NCI-H1694 (cell line): ENCODE measurements at places on chromosomes 16 and 17.
A peak's percentile ranks its signal among the peaks of the same experiment; 100 is the strongest.

GRCh38 chr16:22813948-22814710 lies at the start of gene HS3ST2:
Gene HS3ST2, plus strand, starts transcription at chr16:22814162. Its CDS starts 449 bp downstream, at chr16:22814611.
- no peak for DNase-seq

- no peak for DNase-seq
Measured at GRCh38 chr17:62821189-62822079, 13.3 kb upstream of the MARCHF10 start.

DNA sequence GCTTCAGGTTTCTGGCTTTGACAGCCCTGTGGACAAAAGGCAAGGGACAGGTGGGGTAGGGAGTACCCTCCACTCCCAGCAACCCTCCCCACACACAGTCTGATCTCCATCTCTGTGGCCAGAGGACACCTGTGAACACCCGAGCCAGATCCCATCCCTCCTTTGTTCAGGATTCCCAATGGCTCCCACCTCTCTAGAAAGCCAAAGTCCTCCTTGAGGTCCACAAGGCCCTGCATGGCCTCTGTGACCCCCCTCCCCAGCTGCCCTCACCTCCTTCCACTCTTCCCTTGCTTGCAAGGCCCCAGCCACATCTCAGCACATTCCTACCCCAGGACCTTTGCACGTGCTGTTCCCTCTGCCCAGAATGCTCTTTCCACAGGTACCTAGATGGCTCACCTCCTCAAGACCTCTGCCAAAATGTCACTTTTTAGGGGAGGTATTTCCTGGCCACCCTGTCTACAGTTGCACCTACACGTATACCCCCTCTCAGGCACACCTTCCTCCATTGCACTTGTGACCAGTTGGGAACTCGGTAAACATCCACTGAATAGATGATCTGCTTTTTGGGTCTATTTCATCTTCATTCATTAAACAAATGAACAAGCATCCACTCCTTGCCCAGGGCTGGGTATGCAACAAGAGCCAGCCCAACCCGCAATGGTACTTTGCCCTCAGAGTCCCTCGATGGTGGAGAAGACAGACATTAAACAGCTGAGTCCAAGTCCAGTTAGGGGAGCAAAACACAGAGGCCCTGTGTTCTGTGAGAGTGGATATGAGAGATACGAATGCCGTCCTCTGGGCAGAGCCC lies 107.0 kb downstream of the CRLF3 start:
- no peak for DNase-seq

GRCh38 chr17:9522074-9522473 lies 53.5 kb downstream of the STX8 start:
- DNase-seq = peak; percentile 74

- no peak for DNase-seq
Measured at GRCh38 chr17:15908378-15908777, 36.6 kb upstream of the ADORA2B start.

- no peak for DNase-seq
Measured at GRCh38 chr17:60525328-60525684, 736 bp downstream of the APPBP2 start.

DNA sequence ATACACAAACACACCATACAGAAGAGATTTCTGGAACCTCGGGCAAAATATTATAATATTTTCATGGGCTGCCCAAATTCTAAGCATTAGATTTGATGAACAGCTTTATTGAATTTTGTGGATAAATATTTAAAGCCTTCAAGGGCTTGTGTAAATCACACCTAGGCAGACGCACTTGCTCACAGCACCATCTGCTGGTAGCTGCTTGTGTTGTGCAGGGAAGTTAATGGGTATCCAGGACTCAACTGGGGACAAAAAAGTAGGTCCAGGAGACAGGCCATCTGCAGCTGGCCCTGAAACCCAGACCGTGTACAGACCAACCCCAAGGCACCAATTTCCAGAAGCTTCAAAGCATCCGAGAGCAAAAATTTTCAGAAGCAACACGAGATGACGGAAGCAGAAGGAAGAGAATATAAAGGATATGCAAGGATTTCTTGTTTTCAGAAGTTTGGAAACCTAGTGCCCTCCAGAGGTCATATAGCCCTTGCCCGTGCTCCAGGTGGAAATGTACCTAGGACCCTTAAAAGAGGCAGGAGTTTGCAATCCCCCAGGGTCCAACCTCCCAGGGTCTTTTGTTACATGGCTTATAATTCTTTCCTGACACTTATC lies 140.0 kb downstream of the CHD9NB start:
- DNase-seq = peak; percentile 61

- DNase-seq = no peak
Measured at GRCh38 chr16:30565526-30565925, 6.0 kb downstream of the ZNF688 start.

DNA sequence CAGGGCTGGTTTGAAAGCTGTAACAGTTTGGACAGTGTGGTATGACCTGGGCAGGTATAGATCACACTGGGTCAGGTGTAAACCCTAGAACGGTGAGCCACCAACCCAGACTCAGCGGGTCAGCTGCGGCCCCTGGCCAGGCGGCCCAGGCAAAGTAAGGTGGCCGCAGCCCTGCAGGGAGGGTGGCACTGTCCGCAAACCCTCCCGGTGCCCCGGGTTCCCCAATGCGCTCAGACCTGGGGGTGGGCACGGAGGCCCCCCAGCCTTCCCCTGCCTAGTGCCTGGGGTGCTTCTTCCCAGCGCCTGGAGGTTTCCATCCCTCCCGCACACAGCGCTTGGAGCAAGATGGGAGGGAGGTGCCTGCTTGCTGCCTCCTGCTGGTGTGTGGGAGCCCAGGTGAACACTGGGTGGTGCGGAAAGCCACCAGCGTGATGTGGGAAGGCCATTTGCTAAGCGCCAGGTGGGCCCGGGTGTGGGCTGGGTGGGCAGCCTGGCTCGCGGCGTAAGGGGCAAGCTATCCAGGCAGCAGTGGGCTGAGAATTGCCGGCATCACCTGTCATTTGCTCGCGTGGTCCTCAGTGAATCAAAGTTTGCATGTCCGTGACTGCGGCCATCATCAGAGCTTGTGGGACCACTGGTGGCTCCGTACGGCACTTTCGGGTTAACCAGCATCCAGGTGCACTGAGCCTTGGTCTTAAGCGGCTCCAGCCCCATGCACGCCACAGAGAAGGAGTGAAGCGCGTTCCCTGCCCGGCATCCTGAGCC lies 47.3 kb upstream of the GNG13 start:
- DNase-seq = no peak

- peak; percentile 70 for DNase-seq
Measured at GRCh38 chr17:16814439-16814838, 124.4 kb downstream of the CCDC144A start.

DNA sequence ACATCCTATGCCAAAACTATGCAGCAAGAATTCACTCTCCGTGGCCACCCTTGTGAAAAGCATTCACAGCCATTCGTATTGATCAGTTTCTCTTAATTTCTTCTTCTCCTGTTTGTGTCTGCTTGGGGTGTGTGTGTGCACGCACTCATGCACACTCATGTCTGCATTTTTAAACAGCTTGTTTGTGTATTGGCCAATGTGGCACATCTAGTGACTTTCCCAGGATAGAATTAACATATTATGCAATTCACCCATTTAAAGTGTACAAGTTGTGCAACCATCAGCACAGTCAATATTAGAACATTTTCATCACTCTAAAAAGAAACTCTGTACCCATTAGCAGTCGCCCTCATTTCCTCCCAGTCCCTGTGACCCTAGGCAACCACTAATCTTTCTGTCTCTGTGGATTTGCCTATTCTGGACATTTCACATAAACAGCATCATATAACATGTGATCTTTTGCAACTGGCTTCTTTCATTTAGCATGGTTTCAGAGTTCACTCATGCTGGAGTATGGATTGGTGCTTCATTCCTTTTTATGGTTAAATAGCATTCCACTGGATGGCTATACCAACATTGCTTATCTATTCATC lies 20.1 kb downstream of the IRX3 start:
- DNase-seq = no peak

GRCh38 chr16:83779886-83780285 lies 27.9 kb upstream of the HSBP1 start:
- DNase-seq = no peak

DNA sequence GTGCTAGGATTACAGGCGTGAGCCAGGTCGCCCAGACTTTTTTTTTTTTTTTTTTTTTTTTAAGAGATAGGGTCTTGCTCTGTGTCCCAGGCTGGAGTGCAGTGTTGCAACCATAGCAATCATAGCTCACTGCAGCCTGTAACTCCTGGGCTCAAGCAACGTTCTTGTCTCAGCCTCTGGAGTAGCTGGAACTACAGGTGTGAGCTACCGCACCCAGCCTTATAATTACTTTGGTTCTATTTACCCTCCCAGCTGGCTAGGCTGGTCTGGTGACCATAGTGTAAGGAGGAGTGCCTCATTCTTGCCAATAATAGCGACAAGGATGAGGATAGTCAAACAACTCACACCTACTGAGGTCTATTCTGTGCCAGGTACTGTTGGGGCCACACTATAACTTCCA lies 39.6 kb upstream of the USP7 start:
- DNase-seq = no peak

DNA sequence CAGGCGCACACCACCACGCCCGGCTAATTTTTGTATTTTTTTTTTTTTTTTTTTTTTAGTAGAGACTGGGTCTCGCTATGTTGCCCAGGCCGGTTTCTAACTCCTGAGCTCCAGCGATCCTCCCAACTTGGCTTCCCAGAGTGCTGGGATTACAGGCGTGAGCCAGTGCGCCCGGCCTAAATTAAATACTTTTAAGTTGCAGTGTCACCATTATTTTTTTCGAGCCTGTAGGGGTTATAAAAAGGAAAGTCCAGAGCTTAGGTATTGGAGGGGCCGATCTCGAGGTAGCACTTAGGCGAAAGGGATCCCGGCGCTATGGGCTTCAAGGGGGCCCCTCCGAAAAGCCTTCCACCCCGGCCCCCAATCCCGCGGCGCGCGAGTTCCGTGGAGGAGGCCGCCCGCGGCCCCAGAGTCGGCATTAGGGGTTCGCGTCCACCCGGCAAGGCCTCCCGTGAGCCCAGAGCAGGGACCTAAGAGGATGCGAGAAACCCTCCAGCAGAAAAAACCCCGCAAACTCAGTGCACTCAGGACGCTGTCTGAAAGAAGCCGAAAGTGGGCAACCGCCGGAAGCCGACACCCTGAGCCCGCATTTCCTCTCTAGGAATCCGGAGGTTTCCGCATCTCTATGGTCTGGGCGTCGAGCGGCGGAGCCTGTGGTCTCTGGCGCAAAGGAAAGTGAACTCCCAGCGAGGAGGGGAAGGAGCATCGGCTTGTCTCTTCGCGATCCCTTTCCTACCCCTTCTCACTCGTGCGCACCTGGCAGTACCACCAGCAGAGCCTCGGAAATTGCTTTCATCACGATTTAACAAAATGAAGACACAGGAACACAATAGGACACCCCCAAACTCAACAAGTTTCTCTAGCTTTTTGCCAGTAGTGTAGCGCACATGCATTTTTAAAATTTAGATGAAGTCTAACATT lies 14.1 kb upstream of the RGS9 start:
- DNase-seq = peak; percentile 88

DNA sequence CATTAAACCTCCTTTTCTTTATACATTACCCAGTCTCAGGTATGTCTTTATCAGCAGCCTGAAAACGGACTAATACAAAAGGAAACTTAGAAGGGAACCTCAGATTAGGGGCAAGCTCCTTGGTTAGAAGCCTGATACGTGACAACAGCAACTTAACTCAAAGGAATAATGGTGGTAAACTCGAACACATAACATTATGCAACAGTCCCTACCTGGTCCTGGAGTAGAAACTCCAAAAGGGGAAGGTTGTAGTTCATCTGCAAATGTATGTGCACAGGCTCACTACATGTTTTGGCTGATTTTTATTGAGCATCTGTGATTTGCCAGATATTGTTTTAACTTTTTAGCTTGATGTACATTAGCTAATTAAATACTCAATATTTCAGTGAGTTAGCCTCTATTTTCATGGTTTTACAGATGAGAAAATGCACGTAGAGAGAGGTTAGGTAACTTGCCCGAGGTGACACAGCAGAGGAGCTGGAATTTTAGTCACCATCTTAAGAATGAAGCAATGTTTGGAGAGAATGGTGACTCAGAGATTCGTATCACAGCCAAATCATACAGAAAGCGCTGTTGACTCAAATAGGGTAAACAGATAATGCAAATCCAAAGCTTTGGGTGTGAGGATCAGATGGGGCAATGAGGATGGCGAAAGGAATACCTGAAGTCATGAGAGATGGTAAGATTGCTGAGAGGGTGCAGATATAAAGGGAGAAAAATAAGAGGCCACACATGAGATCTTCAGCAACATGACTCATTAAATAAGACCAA lies 194.9 kb upstream of the RBFOX1 start:
- DNase-seq = no peak

DNA sequence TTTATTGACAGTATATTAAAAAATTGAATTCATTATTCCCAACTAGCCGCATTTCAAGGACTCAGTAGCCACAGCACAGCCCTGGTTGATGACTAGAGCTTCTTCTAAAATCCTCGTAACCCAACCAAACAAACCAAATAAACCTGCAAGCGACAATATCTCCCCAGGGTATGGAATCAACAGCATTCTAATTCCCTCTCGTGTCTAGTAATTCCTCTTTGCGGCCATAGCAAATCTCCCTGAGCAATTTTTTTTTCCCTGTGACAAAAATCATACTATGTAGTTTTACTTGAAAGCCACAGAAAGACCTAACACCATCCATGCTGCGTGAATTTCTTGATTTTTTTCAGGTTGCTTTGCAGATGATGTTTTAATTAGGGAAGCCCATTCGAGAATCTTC lies 143.4 kb upstream of the MYOCD start:
- no peak for DNase-seq

- DNase-seq = no peak
Measured at GRCh38 chr16:24101431-24101830, 154.7 kb upstream of the CACNG3 start.

DNA sequence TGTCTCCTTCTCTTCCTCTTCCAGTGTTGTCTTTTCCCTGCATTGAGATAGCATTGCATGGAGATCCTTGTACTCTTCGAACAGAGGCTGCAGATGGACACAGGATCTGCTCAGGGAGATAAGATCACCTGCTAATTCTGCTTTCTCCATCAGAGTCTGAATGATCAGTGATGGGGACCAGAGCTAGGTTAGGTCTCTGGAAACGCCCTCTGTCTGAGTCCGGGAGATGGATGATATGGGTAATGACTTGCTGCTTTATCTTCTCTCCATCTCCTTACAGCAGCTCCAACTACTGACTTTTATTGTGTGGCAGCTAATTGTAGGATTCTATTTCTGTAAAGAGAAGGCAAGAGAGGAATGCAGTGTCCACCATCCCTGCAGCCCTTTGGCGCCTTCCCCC lies 435.6 kb downstream of the WWOX start:
- no peak for DNase-seq

DNA sequence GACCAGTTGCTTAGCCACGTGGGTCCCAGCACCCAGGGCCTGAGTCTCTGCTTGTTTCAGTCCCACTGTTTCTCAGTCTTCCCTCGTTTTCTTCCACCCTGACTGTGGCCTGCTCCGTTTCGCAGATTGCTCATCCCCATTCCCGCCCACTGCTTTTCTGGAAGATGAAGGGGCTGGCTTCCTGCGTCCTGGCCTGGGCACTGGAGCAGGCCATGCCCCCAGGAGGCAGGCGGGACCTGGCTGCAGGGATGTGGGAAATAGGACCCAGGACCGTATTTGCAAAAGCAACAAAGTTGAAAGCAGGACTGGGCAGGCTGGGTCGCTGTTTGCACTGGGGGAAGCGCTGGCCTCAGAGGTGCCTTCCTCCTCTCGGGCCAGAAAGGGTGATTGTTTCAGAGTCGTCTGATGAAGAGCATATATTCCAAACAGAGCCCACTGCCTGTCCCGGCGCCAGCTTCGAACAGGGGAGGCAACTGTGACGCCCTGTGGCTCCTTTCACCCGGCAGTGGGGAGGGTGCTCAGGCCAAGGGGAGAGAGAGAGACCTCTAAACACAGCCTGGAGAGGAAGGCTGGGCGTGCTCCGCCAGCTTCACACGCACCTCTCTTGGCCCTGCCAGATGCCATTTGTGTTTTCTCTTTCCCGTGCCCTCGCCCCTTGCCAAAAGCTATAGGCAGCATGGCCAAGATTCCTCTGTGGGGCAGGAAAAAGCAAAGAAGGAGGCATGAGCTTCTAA lies 108.6 kb downstream of the CMIP start:
- DNase-seq = no peak
